ENCODE measurements at places on chromosomes 2 and 18.

DNA sequence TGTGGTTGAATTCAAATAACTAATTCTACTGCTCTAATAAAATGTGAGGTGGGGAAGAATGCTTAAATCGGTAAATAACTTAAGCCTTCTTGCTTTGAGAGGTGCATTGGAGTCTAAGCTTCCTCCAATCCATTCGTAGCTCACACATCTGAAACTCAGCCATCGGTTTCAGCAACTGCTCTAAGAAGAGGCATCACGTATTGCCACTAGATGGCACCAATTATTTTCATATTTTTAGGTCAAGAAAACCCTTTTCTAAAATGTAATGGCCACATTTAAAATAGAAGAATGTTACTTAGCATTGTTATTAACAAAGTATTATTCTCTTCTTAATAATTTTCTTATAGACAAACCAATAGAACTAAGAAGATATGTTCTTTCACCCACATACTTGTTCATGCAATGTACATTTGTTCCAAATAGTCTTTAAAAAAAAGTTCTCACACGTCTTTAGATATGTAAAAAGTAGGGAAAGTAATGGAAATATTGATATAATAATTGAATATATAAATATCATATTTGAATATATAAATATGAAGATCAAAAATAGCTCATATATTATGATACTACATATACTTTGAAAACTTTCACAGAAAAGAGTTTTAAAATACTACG is 229.8 kb downstream of the CCDC178 start:
- no peak for DNase-seq

DNA sequence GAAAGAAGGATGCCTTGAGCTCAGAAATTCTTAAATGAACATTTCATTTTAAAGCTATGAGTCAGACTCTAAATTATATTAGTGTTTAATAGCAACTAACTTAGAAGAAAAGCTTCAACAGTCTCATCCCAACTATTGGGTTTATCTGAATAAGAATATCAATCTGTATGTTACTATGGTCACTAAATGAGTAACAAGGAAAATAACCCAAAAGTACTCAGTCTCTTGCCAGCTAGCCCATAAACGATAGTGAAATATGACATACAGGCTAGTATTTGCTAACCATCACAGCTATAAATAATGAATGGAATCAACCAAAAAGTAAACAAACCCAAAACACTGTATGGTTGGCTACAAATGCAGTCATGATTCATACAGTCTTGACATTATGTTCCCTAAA is 174.9 kb downstream of the RAB3GAP1 start:
- DNase-seq = no peak

- no peak for DNase-seq
These were observed 82.5 kb upstream of the XIRP2 start for GRCh38 chr2:166805753-166806152.

- no peak for DNase-seq
These were observed 10.3 kb downstream of the TUBB6 start for GRCh38 chr18:12318334-12318697.

- DNase-seq = no peak
These were observed 10.0 kb upstream of the GCA start for GRCh38 chr2:162333968-162334367.

GRCh38 chr2:172249334-172249733 is 146.6 kb upstream of the DLX2 start:
- DNase-seq = no peak

DNA sequence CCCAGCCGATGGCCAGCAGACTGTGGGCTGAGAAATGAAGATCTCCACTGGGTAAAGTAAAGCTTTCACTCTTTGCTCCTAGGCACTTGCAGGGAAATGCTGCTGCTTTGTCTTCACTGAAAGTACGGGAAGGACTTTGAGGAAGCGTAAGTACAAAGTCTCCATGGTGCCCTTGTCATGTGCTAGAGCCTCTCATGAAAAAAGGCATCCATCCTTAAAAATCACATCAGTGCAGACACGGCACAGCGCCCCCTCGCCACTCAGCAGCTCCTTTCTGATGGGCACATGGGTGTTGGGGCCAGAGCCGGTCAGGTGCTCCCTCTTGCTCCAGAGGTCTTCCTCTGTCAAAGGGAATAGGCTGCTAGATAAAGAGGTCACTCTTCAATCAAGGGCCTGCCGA is 109.0 kb upstream of the STPG4 start:
- no peak for DNase-seq

DNA sequence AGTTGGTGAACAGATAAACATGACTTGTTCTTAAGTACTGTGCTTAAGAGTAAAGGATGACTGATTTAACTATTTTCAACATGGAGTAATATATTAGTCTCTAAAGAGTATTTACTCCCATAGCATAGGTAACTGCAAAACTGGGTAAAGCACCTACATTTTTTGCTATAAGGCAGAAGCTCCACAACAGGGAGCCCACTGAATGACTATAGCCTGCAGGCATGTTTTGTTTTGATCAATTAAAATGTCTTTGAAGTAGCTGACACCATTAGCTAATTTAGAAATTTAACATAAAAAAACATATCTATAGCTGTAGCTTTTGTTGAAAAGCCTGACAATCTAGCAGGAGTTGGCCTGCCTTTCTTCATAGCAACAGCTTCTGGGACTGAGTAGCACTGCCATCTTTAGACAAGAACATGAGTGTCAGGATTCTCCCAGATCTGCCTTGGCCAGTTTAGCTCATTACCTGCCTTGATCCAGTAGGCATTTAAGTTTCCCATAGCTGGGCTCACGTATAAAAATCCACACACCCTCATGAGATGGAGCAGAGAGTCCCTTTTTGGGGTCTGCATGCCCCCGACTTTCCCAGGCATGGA is 1935.1 kb upstream of the PIK3C3 start:
- DNase-seq = no peak

DNA sequence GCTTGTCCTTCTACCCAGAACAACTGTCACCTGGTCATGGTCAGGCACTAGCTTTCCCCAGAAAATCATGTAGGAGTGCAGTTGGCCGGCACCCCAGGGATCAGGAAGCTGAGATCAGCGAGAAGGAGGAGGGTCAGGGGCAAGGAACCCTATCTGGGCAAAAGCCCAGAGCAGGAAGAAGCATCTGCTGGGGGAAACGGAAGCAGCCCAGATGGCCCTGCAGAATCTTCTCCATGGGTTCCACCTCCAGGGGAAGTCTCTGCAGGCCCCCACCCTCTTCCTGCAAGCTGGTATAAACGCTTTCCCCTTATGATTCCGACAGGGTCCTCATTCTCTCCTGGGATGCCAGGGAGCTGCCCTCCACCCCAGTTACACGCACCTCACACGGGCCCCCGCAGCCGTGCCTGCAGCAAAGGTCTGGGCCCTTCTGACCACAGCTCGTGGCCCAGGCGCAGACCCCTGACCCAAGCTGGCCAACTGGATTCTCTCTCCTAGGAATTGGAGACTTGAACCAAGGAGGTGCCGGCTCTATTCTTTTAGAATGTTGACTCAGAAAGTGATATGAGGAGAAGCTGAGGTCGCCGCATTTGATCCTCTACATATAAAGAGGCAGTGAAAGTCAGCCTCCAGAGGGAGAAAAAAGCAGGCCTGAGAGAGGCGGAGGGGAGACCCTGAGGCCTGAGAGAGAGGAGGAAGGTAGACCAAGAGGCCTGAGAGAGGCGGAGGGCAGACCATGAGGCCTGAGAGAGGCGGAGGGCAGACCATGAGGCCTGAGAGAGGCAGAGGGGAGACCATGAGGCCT is 71.0 kb downstream of the STPG4 start:
- DNase-seq = no peak

DNA sequence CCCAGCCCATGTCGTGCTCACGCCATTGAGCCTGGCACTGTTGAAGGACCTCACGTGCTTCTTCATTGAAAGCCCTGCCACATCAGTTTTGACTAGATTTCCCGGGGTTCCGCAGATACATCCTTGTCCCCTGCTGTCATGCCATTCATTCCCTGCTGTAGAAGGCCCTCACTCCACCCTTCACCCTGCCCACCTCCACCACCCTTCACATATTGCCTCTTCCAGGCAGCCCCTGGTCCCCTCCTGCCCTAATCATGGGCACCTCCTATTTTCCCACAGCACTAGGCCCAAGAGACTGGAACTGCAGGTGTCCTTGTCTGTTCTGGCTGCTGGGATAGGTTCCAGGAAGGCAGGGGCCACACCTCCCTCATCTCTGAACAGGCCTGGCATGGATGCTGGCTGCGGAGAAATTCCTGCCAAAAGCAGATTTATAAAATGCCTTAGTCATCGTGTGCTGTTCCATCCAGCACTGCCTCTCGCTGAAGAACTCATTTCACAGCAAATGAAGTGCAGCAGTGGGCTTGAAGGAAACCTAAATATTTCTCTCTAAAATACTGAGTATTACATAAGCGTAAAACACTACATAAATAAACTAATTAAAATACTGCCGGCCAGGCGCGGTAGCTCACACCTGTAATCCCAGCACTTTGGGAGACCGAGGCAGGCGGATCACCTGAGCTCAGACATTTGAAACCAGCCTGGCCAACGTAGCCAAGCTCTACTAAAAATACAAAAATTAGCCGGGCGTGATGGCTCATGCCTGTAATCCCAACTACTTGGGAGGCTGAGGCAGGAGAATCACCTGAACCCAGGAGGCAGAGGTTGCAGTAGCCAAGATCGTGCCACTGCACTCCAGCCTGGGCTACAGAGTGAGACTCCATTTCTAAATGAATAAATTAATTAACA is 38.4 kb downstream of the EIF4E2 start:
- no peak for DNase-seq

- no peak for DNase-seq
These were observed 95.4 kb downstream of the CABLES1 start for GRCh38 chr18:23230686-23231085.

- no peak for DNase-seq
These were observed 187.1 kb downstream of the ZNF407 start for GRCh38 chr18:74784752-74785151.

DNA sequence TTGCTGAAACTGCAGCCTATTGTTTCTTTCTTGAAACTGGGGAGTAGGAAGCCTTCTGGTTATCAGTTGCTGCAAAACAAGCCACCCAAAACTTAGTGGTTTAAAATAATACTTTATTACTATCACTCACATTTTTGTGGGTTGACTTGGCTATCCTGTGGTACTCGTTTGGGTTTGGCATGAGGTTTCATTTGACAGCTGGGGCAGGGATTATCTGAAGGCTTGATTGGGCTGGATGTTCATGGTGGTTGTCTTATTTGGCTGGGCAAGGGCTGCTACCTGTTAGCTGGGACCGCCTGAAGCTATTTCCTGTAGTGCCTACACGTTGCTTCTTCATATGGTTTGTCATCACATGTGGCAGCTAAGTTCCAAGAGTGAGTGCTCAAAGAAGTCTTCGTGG is 122.3 kb downstream of the PLCL1 start:
- no peak for DNase-seq

DNA sequence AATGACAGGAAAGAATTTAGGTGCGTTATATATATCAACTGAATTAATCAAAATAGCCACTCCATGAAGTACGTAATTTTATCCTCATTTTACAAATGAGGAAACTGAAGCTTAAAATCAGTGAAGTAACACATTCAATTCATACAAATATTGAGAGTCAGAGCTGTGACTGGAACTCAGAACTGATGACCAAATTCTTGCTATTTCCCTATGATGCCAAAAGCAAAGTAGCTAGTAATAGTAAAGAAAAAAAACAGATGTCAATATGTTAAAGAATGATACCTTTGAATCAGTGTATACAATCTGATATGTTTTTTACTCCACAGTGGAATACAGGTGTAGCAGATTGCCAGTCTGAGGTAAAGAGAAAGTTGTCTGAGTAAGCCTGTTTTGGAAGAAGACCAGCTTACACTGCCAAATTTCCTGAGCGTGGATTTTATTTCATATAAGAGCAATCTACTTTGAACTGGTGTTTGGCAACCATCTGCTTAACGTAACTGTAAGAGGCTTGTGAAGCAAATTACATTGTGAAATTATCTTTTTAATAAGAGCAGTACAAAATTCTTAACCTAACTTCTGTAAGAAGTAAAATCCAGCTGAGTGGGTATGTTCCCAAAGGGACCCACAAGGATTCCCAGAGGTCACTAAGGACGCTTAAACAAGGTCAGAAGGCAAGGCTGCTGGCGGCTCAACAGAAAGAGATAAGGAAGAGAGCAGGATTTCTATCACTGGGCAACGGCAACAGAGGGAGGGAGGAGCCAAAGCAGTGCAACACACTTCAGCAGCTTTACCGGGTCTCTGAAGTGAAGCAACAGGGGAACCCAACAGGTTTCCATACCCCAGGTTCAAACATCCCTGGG is 85.6 kb downstream of the IKZF2 start:
- no peak for DNase-seq

DNA sequence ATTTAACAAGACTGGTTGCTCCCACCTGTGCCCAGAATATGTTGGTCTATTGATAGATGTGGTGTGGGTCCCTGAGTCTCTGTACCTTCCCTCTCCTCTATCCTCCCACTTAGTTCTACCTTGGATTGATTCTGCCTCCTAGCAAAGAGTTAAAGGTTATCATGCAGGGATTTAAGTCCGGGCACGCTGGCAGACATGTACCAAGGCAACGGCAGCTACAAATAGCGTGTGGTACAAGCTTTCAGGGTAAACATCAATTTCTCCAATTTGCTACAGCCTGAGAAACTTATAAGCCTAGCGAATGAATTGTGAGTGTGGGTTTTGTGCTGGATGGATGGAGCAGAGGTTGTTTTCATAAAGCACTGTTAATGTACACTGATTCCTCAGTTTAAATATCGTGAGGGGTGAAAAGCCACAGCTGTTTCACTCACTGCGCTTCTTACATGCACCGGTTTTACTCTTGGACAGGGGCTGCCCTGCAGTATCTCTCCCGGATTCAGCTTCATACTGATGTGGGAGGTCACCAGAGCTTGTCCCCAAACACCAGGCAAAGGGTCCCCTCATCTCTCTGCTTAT is 289.8 kb downstream of the ICOS start:
- no peak for DNase-seq

Data from activated CD8-positive, alpha-beta memory T cell treated with anti-CD3 and anti-CD28 coated beads for 4 hours (primary cell).